ENCODE measurements at places on chromosomes 4 and X. TPM values are rescaled to one million over a fixed set of nuclear protein-coding genes. Genes with fewer than 3 reads are reported as not detected.

DNA sequence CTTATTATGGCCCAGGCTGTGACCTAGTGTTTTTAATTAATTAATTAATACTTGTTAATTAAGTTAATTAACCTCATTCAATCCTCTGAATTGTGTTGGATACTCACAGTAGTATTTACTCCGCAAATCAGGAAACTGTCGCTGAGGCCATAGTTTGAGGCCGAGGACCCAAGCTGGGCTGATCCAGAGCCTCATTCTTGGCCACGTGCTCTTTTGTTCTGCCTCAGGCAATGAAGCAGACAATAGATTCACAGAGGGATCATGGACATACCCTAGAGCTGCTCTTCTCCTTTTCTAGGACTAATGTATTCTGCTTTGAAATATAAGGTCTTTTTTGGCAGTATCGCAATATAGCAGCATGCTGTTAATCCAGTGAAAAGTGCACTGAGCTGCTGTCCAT is 24.0 kb upstream of the SNCA start:
- no peak for DNase-seq

DNA sequence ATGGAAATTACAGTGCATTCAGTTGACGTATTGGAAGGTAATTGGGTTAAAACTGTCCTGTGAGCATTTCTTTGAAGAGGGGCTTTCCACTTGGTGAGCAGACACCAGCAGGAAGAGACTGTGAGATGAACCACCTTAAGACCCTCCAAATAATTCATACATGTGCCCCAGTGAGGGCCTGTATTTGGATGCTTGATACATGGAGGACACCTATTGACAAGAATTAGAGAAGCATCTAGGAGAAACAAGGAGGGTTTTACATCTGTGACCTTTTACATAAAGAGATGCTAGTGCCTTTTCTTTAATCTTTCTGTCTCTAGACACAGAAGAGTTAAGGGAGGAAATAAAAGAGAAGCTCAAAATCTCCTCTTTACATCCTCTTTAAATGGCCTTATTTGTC is 1115.3 kb upstream of the IGFBP7 start:
- DNase-seq: no peak

The TBX22 gene
- total RNA-seq: not detected

DNA sequence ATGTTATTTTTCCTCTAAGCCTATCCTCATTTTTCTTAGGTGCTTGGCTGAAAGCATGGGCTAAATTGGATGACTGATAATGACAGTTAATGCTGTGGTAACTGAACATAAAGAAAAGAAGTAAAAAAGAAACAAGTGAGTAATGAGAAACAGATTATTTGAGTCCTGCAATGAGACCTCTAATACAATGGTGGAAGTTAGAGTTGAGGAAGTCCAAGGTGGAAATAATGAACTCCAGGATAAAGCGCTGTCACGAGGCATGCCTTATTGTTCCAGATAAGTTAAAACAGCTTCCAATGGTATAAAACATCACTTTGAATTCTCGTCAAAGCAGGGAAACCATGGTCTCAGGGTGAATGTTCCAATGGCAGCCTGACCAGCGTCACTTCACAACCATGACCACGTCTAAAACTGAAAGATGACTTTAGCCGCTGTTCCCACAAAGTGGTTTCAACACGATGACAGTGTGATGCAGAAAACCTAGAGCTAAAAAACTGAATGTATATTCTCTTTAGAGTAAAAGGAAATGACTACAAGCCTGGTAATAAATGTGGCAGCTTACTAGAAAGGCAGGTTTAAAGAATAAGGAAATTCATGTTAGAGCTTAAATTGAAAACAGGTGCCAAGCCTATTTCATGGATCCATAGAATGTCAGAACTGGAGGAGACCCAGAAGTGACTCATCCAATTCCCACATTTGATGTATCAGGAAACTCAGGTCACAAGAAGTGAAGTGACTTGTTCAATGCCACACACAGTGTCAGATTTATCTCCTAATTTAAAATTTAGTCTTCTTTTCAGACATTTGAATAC is 202.6 kb upstream of the GYPA start:
- no peak for DNase-seq

The ZNF732 gene
- 0.53 TPM for total RNA-seq

The SYTL4 gene
- 18.0 TPM for total RNA-seq

- no peak for DNase-seq
Measured at GRCh38 chr4:85393201-85393600, 81.7 kb upstream of the ARHGAP24 start.

DNA sequence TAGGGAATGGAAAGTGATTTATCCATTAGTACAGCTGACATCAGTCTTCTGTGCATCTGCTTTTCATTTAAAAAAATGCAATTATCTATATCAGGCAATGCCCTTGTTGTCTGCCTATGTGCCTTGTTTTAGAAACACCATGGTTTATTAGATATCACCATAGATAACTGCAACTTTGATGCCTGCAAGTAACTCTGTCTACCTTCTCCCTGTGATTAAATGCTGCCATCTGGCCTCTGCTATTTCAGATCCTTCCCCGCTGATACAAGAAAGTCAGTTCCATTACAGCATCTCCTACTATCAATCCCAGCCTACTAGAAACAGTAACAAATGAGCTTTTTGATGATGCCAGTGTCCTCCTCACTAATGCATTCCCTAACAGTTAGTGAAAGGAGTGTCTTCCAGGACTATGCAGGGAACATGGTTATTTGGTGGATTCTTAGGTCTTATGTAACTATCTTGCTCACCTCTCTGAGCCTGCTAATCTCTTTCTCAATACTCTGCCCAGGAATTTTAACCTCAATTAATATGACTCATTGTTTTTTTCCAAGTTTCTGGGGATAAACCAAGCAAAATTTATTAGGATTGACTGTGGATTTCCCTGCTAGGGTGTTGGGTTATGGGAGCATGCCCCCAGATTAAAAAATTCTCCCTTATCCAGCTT is 444.9 kb downstream of the RAPGEF2 start:
- DNase-seq: no peak

DNA sequence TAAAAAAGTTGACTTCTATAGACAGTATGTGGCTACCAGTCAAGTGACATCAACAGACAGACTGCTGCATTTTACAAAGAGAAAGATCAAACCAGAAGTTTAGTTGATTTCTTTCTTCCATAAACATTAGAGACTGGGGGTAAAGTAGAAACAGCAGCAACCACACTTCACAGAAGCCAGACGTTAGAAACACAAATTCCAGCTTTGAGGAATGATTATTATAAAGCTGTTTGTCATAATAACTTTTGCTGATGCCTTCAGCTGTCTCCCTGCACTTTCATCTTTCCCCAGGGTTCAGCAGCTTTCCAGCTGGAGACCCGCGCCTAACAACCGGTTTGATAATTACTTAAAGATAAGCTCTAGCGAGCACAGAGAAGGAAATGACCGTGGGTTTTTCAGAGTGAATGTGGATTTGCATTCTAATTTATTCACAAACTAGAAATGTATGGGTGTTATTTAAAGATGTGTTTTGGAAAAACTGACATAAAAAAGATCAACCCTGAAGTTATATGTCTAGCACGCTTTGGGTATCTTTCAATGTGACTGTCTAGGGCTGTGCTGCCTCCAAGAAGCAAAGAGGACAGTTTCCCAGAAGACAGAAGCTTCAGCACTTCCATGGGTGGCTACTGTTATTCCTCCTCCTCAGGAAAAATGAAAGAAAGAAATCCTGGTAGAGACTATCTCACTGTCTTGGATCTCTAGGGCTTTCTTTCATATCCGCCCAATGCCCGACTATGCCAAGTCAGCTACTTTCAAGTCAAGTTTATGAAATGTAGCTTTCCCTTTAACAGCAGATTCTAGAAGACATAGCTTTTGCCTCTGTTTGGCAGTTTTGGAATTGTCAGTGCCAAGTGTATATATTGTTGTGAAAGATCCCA is 15.0 kb upstream of the ENAM start:
- DNase-seq: no peak

The ERAS gene
- 0.36 TPM for total RNA-seq

The CFAP97 gene
- 44.8 TPM for total RNA-seq

GRCh38 chr4:56880572-56880971 is 27.1 kb upstream of the REST start:
- no peak for DNase-seq

DNA sequence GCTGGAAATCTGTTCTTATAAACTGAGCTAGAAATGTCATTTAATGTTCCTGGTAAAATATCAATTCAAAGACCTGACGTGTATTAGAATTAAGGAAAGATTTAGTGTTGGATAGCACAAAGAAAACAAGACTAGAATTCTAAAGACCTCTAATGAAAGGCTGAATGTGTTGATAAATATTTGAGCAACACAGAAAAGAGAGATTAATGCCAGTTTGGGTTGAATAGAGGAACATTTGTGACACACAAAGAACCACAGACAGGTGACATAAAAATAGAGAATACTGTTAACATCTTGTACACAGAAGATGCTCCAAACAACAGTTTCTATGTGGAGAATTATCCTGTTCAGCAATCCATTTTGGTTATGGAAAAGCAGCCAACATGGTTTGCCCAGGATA is 222.1 kb upstream of the GALNT7 start:
- no peak for DNase-seq

The ANXA3 gene
- total RNA-seq: 109 TPM

DNA sequence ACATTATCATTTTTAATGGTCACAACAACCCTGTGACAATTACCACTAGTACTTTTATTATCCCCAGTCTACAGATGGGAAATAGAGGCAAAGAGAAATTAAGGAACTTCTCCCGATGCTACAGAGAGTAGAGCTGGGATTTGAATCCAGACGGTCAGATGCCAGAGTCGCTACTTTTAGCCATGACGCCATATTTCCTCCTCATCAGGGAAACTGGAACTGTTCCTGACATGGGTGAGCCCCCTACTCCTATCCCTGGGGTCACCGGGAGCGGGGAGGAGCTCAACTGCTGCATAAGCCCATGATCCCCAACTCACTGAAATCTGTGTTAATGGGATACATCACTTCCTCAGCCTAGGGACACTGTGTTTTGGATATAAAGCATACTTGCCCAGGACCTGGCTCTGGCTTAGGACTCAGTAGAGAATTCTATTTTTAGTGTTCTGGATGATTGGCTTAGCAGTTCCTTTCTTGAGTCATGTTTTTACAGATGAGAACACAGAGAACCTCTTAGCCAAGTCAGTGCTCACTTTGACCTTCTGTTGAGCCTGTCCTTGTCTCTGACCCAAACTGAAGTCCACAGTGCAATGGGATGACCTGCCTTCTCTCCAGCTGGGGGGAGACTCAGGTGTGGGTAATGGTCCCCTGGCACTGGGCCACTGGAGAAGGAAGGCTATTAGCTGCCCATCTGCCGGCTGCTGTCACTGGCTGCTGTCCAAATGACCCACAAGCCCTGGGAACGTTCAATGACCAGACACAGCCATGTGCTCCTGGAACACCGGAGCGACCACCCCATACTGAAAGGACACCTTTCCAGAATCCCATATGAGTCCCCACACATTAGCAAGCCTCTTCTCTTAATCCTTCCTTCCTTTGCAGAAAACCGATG is 90.8 kb upstream of the SHISA3 start:
- peak; percentile 64 for DNase-seq

DNA sequence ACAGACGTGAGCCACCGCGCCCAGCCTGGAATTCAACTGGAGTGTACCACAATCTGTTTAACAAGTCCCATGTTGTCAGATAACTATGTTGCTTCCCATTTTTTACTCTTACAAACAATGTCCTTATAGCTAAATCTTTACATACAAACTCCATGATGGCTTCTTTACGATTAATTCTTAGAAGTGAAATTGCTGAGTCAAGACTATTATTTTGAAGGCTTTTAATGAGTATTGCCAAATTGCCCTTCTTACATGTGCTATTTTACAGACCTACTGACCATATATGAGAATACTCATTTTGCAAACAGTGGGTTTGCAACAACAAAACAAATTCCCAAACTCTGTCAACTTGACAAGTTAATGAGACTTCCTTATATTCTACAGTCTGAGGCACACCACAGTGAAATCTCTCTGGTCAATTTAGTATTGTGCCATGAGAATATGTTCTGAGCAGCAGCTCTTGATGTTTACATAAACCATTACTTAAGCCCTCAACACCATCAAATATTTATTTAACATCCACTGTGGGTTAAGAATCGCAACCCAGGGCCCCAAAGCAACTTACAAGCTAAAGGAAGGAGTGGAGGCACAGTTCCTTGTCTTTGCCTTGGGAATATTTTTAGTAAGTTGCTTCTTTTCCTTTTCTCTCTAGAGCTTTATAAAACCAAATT is 128.5 kb downstream of the SPRY1 start:
- DNase-seq: no peak

DNA sequence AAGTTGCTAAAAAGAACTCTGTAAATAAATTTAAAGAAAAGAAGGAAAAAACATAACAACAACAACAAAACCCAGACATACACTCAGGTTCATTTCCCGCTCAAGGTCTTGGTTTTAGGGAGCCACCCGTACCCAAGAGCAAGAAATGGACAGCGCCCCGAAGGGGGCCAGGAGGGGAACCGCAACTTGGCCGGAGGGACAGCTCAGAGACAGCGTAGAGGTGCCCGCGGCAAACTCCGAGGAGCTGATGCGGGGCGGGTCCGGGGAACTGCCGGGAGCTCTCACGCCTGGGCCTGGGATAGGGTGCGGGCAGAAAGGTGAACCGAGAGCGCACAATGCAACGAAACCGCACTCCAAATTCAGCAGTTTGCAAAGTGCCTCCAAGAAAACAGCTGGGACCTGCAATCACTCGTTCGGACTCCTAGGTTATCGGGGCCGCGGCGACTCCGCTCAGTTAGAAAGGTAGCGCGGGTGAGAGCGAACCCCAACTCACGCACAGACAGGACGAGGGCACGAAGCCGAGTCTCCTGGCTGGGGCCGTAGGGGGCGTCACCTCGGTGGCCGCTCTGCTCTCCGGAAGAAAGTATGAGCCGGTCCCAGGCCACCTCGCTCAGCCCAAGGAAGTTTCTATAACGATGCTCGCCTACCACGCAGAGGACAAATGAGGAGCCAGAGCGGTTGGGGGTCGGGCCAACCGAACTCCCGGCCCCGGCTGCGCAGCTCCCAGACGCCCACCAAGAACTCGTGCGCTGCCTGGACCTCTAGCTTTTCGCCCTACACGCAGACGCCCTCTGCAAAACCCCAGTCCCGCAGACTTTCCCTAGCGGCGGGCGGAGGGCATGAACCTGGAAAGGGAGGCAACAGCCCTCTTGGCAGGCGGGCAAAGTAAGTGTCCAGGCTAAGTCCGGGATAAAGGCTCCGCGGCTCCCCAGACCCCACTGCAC is 1.4 kb downstream of the NDNF start:
- DNase-seq: peak; percentile 59

The GLRB gene
- 2.7 TPM for total RNA-seq

- no peak for DNase-seq
Measured at GRCh38 chr4:8861576-8862295, 9.9 kb downstream of the HMX1 start.

GRCh38 chr4:37793562-37793961 is 32.9 kb upstream of the PGM2 start:
- DNase-seq: no peak

The TTC29 gene
- total RNA-seq: not detected

The UCHL1 gene
- 63.4 TPM for total RNA-seq

The CT45A9 gene
- total RNA-seq: not detected

GRCh38 chrX:29419774-29420553 is 795.4 kb upstream of the MAGEB2 start:
- DNase-seq: no peak

The EDNRA gene
- total RNA-seq: 22.8 TPM

- no peak for DNase-seq
Measured at GRCh38 chr4:47852136-47852535, 14.3 kb upstream of the CORIN start.
